ENCODE measurements at places on chromosomes 7 and 10.

GRCh38 chr7:36928311-36928710 lies 204.0 kb upstream of the AOAH start:
- no peak for DNase-seq

GRCh38 chr10:31669357-31669756 lies 259.3 kb downstream of the ARHGAP12 start:
- DNase-seq: no peak

- DNase-seq: no peak
Measured at GRCh38 chr7:25735674-25736242, 416.2 kb upstream of the NFE2L3 start.

DNA sequence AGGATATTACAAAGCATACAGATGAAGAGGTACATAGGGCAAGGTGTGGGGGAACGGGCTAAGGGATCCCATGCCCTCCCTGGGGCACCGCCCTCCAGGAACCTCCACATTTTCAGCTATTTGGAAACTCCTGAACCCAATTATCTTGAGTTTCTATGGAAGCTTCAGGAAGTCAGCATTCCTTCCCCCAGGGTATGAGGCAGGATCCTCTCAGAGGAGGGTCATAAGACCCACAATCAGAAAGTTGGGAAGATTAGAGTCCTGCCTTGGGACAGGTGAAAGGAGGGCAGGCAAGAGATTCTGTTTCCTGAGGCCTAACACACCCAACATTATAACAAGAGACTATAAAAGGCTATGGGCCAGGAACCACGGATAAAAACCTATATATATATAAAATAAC lies 98.0 kb downstream of the RALA start:
- DNase-seq: no peak

DNA sequence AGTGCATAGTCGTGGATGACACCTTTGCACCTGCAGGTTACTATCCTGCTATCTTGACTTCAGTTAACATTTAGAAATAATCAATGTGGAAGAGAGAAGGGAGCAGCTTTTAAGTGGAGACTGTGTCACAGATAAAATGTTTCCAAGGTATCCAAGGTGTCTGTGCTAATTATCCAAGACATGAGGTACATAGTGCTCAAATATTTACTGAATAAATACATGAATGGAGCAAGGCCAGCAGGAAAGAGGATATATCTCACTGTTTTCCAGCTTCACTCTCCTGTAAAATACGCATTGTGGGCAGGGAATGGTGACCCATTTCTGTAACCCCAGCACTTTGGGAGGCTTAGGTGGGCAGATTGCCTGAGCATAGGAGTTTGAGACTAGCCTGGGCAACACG lies 552.4 kb downstream of the PHTF2 start:
- no peak for DNase-seq

- DNase-seq: no peak
Measured at GRCh38 chr10:1393481-1393880, 337.3 kb downstream of the WDR37 start.

DNA sequence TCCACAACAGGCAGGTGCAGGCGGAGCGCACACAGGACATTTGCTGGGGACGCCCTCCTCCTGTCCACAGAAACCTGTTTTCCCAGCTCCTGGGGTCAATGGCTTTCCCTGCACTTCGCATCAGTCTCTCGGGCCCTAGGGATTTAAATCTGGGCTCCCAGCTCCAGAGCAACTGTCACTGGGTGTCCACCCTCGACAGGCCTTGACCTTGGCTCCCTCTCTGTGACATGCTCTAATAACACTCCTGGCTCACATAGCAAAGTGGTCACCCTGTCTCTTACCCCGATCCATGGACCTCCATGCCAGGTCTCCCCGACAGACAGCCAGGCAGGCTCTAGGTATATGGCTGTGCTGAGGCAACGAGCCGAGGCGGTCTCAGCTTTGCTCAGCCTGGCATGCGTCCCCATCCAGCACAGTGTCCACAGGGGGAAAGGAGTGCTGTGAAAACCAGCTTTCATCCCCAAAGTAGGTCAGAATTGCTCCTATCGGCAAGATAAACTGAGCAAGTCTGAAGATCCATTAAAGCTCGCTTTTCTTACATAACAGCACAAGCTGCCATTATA lies 195.6 kb downstream of the TNS3 start:
- DNase-seq: no peak

- DNase-seq: peak; percentile 82
Measured at GRCh38 chr10:127012769-127013152, 107.5 kb downstream of the DOCK1 start.

- DNase-seq: peak; percentile 25
Measured at GRCh38 chr10:97025613-97026242, 160.0 kb downstream of the SLIT1 start.

DNA sequence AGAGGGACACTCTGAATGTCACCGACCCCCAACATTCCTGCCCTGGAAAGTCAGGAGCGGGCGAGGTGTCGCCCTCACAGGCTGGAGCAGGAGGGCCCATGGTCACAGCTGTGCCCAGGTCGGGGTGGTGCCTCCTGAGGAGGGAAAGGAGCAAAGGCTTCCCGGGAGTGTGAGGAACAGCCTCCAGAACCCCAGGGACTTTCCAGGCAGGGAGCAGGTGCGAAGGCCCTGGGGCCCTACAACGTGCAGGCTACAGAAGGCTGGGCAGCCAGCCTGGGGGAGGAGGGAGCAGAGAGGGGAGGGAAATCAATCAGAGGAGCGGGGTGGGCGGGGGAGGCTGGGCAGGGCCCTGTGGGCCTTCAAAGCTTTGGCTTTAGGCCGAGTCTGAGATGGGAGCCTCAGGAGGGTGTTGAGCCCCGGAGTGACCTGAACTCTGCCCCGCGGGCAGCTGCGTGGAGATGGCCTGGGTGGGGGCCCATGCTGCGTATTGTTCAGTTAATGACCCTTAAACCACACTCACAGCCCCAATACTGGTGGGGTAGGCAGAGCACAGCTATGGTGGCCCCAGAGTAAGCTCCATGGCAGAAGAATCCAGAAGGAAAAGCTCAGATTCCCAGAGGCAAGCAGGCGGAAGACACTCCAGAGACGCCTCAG lies 44.2 kb upstream of the PPP2R2D start:
- no peak for DNase-seq

DNA sequence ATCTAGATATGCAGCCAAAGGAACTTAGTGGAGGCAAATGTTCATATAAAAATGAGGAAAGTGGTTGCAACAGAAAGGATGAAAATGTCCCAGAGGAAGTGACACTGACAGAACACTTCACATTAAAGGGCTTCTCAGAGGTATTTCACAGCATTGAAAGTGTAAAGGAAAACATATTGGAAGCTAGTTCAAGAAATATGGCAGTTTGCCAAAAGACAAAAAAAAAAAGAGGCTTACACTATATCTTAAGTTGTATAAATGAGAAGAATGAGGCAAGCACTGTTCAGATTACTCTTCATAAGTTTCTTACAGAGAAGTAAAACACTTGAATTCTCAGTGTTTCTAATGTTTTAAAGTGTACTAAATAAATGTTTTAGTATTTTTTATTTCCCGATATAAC lies 20.1 kb downstream of the RUNDC3B start:
- no peak for DNase-seq

- DNase-seq: no peak
Measured at GRCh38 chr10:33263453-33263852, 71.0 kb downstream of the NRP1 start.

DNA sequence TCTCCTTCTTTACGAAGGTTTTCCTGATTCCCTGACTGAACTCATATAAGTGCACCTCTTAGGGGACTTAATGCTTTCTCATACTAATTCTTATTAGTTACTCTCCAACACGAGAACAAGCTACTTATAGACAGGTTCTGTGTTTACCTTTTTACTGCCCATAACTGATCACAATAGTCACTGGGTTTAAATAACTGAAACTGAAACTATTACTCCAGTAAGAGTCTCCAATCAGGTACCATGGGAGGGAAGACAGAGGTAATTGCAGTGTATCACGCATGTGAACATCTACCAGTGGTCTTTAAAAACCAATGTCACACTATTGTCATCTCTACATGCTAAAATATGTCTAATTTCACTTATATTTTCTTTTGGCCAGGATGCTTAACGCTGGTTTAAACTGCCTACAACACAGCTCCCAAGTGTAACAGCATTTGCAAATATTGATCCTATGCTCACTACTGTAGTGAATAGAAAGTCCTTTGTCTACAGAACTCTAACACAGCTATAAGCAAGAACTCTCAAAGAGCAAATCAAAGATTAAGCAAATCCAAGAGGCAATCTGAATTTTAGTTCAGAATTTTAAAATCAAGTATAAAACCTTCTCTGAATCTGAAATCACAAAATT lies 3.6 kb downstream of the GDI2 start:
- DNase-seq: no peak

DNA sequence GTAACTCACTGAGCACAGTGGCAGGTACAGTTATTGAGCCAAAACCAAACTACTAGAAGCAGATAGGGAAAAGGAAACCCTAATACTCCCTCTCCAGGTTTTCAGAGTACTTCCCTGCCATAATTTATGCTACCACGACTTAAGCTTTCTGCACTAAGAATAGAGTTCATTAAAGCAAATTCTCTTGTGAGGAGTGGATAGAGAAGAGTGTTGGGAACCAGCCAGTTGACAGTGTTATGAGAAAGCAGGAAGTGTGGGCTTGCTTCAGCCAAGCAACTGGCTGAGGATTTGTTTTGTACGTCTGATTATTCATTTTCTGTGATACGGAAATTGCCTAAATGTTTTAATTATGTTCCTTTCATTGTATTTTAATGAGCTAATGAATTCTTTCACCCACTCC lies 280.5 kb downstream of the KIF20B start:
- DNase-seq: no peak
